ENCODE measurements at places on chromosomes 7 and 10.
A peak's percentile ranks its signal among the peaks of the same experiment; 100 is the strongest.

GRCh38 chr7:81768951-81769778 is 682 bp downstream of the HGF start:
- DNase-seq, result no peak

GRCh38 chr7:74453322-74454011 is at the start of gene GTF2IRD1:
Gene GTF2IRD1, plus strand, starts transcription at chr7:74453906. Its CDS starts 54,175 bp downstream, at chr7:74508081.
- DNase-seq, result peak; percentile 28

- DNase-seq, result no peak
These were observed 2.1 kb downstream of the SP8 start for GRCh38 chr7:20784388-20785156.

DNA sequence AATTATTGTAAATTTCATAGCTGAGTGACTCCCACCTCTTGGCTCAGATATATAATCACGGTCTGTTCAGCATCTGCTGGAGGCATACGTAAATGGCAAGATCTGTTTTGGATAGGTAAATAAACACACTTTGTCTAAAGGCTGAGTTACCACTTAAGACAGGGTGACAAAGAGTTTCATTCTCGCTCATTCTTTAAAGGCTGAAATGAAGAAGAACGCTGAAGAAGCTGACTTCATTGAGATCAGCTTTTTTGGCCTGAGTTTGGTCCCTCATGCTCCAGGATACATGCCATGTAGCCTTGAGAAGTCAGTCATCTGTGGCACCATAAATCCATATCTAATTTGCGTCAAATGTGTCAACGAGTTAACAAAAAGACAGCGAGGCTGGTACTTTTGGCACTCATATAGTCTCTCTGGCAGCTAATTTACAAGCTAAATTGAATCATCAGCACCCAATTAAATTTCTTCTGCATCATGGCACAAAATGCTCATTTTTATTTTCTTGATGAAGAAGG is 309.9 kb downstream of the GPAM start:
- no peak for DNase-seq

DNA sequence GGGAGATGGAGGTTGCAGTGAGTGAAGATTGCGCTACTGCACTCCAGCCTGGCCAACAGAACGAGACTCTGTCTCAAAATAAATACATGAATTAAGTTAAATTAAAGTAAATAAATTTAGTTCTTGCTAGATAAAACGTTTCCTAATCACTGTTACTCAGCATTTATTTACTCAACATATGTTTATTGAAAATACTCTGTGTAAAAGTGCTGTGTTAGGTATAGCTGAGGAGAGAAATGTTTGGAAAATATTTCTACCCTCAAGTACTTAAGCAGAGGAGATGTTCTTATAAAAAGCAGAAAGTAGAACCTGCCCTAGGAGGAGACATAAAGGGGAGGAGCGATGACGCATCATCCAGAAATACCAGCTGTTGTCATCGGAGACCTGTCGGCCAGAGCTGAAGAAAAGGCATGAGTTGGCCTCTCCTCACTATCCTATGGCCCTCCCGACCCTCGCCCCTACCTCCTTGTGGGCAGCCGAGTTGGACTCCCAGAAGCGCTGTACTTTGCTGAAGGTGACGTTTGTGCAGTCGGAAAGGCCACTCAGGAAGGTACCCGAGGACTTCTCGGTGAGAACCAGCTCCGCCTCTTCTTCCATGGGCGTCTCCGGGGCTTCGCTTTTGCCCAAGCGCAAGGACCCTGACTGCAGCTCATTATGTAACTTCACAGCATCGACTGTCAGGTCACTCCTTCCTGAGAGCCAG is 1.1 kb downstream of the RRP12 start:
- peak; percentile 31 for DNase-seq

- DNase-seq, result no peak
These were observed 2.6 kb upstream of the PCBD1 start for GRCh38 chr10:70890917-70891431.

GRCh38 chr10:13724484-13724883 is 137.7 kb downstream of the PRPF18 start:
- DNase-seq, result no peak

DNA sequence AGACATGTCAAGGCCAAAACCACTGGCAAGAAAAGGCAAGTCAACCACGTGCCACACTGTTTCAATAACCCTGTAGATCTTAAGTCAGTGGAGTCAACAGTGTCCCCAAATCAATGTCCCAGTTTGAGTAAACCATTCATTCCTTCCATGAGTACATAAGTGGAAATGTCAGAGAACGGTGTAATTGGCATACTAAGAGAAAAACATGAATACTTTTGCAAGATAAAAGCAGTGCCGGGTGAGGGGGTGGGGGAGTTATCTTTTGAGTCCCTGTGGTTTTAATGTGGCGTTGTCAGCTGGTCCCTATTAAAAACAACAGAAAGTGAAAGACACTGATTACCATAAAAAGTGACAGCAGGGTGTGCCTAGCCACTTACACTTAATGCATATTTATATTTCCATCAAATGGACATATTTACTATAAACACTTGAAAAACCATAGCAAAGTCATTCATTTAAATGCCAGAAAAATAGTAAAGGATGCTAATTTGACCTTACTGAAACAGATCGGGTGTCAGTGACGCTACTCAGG is 37.8 kb downstream of the RSU1 start:
- peak; percentile 55 for DNase-seq

GRCh38 chr10:101041252-101041761 is 10.3 kb downstream of the SFXN3 start:
- DNase-seq, result peak; percentile 85

DNA sequence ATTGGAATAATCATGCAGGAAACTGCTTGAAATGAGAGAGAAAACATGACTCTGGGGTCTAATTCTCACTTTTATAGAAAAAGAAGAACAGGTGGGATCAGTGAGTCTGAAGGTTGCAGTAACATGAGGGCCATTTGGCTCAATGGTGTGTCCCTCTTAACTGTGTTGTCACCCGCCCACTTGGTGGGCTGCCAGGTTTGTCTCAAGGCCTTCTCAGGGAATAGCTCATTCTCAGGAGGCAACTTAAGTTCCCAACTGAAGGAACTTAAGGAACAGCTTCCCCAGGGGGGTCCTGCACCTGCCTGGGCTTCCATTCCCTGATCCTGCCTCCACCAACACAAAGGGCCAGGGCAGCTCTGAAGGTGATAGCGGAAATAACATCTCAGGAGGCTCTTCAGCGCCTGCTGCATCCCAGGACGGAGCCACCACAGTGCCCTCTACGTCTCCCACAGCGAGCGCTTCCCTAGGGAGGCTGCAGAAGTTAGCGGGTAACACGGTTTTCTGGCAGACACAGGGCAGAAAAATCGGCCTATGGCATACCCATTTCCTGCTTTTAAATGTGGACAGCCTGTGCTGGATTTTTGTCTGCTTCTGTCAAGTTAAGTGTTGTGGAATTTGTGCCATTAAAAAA is 88.8 kb downstream of the ZRANB1 start:
- no peak for DNase-seq

- DNase-seq, result no peak
These were observed 251.4 kb upstream of the ZMIZ1 start for GRCh38 chr10:78817361-78817760.

DNA sequence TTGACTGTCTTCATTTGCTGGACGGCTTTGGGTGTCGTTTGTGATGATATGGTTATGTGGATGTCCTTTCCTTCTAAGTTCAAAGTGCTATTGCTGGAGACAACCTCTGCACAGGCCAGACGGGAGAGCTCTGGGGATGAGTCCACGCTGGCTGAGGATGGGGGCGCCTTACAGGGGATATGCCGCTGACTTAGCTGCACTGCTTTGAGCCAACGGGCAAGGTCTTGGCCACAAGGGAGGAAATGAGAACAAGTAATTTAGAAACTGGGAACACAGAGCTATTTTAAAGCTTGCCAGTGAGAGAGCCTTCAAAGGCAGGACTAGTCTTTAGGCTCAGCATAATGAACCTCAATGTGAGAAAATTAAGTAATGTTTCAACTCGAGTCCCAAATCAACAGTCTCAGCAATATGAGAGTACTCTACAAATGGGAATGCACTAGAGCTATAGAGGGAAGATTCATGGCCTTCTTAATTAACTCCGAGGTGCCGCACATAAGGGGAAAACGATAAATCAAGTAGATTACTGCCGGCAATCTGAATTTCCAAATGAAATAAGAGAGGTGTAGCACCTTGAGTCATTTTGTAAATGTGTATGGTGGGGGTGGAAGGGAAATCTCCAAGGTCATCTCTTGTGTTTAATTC is 209.3 kb downstream of the JAZF1 start:
- DNase-seq, result no peak

DNA sequence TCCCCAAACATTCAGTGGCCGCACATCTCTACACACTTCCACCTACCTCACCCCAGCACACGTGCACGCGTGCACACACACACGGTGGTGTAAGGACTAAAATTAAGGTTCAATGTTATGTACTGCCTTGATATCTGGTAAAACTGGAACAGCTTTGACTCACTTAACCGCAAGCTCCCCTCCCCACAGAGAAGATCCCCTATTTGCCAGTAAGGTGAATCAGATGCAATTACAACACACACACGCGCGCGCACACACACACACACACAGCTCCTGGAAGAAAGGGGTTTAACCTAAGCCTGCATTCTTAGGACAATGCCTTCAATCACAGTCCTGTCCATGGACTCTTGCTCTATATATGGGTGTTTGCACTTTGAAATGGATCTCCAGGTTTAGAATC is 25.5 kb upstream of the VPS41 start:
- DNase-seq, result no peak

DNA sequence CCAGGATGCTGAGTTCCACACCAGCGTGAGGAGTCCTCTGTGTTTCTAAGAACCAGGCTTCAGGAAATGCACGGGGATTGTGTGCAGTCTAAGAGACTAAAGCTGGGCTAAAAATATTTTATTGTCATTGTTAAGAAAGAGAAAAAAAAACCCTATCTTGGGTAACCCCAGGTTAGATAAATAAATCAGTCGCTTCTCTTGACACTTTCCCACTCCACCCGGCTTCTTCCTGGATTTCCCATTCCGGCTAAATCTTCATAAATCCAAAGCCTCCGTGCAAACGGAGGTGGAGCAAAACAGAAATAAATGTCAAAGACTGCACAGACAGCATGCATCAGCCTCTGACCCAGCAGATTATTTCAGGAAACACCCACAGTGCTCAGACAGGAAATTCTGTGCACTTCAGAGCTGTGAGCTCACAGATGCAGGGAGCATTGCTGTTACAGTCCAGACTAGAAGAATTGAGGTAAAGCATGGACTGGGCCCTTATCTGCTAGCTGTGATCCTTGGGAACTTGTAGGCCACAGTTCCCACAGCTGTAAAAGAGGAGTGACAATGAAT is 44.8 kb upstream of the GRID1 start:
- peak; percentile 50 for DNase-seq

- DNase-seq, result no peak
These were observed 167.2 kb downstream of the PRKG1 start for GRCh38 chr10:51241461-51241860.

DNA sequence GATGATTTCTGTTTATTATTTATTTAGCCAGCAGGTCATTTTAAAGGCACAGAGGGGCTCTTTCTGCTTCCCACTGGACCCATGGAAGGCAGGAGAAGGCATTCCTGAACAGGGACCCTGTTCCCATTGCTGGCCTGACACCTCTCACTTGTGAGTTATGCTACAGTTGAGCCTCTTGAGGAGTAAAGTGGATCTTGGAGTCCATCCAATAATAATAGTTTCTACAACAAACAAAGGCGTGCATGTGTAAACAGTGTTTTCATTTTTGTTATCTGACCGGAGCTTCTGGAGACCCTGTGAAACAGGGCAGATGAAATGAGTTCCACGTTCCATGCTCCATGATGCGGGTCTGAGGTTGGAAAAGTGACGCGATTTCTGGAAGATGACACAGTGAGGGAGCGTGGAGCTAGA is 127.3 kb upstream of the HABP2 start:
- DNase-seq, result no peak

DNA sequence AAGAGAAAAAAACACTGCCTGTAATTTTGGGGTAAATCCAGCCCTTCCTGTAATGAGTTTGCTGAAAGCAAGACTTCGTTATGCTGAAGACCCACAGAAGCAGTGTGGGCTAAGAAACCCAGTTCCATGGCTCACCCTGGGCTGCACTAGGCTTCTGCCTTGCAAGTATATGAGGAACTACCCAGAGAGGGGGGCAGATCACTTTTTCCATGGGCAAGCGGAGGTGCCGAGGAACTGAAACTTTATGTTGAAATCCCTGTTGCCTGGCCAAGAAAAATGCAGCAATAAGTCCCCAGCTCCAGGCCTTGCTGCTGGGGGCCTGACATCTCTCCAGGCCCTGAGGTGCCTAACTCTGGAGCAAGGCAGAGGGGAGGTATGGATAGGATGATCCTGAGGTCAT is 8.5 kb downstream of the RASSF4 start:
- no peak for DNase-seq

DNA sequence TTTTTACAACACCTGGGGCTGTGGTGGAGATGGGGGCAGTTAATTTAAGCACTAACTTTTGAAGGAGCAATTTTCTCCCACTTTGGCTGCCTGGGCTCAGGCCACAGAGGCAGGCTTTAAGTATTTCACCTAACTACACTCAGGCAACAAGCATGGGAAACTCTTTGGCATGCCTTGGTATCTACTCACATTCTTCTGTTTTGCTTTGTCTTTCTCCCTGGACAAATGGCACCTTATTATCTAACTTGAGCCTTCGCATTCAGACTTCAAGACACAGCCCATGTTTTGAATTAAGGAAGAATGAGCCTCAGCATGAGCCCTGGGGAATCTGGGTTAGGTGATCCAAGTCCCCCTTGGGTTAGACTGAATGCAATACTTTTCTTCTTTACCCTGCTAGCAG is 31.8 kb upstream of the BMPER start:
- no peak for DNase-seq

DNA sequence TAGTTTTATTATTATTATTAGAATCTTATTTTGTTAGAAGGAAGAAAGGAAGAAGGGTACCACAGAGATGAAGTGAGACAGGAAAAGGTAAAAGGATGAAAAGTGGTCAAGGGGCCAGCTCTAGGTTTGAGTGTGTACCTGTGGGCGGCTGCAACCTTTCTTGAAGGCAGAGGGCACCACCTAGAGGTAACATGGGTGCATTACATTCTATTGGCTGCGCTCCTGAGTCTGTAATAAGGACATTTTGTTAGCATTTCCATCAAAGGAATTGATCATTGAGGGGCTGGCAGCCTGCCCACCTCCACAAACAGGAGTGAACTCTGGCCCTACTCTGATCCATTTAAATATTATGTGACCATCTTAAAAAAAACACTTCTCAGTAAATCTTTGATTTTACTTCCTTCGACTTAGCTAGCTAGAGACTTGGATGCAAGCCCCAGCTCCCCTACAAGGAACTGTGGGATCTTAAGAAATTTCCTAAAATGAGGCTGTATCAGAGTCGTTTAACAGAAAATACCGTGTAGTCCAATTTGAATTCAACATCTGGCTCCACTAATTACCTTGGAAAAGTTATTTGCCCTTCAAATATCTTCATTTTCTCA is 610.4 kb downstream of the IPMK start:
- DNase-seq, result peak; percentile 28
